ENCODE measurements at places on chromosomes 1 and 21.

DNA sequence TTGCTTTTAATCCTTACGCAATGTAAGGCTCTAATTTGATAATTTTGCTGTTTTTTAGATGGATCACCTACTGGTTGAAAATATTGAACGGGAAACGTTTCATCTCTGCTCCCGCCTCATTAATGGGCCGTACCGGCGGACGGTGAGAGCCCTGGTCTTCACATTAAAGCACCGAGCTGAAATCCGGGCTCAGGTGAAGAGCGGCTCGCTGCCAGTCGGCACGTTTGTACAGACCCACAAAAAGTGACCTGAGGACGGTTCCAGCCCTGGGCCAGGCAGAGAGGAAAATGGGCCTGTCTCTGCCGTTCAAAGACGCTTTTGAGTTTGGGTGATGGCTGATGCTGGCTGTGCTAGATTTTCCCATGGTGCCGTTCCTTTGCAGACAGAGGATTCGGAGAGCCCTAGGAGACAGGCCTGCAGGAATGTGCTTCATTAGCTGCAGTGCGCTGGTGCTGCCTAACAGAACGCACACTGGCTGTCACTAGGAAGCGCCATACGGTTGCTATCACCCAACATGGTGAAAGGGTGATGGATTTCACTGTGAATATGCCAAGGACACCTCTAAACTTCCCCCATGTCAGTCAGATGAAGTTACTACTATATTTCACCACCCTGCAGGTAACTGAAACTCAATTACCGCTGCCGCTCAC lies 42.9 kb downstream of the TCEANC2 start:
- DNase-seq, result no peak

GRCh38 chr1:110686188-110686587 lies 11.4 kb upstream of the KCNA3 start:
- DNase-seq, result no peak

DNA sequence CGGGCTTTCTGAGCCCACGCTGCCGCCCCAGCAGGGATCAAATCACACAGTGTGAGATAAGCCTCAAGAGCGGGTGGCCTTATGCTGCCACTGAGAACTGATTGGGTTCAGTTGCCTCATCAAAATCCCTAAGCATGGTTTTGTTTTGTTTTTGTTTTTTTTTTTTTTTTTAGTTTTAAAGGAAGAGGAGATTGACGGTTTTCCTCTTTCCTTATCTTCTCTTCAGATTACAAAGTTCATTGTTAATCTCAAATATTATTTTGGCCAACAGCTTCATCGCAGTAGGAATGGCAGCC lies 651 bp downstream of the COA6 start:
- no peak for DNase-seq

DNA sequence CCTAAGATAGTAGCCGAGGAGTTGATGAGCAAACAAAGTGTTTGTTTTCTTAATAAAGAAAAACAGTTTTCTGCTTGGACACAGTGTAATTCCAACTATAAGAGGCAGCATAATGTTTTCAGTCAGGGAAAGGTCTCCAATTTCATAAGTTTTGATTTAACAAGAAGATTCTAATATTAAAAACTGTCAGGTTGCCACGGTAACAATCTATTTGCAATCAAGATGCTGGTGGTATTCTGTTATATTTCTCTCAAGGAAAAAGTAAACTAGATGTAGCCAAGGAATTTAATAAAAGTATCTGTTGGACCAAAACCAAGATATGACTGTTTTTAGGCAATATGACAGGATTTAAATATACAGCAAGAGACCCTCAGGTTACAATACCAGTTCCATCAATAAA lies 211.7 kb downstream of the SMYD3 start:
- DNase-seq, result no peak

Measured in stimulated activated CD4-positive, alpha-beta T cell treated with anti-CD3 and anti-CD28 coated beads, Interleukin-4, amount 100 ng/mL, for 24 hours (primary cell).